ENCODE measurements at places on chromosomes 6 and 20.

DNA sequence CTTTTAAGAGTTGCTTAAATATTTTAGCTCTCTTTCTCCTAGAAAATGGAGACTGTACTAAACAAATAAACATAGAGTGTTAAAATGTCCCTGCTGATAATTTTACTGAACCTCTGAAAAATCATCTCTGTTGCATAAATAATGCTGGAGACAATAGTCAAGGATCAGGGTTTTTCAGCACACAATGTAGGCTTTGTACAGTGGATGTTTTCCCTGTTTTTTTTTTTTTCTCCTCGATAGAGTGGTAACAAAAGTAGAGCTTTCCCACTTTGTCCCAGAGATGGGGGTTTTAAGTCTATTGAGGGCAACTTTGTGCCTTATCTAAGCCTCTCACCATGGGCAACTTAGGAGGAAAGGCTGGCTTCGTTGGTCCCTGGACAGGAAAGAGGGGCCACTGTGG is 222.6 kb upstream of the HDDC2 start:
- DNase-seq = no peak

DNA sequence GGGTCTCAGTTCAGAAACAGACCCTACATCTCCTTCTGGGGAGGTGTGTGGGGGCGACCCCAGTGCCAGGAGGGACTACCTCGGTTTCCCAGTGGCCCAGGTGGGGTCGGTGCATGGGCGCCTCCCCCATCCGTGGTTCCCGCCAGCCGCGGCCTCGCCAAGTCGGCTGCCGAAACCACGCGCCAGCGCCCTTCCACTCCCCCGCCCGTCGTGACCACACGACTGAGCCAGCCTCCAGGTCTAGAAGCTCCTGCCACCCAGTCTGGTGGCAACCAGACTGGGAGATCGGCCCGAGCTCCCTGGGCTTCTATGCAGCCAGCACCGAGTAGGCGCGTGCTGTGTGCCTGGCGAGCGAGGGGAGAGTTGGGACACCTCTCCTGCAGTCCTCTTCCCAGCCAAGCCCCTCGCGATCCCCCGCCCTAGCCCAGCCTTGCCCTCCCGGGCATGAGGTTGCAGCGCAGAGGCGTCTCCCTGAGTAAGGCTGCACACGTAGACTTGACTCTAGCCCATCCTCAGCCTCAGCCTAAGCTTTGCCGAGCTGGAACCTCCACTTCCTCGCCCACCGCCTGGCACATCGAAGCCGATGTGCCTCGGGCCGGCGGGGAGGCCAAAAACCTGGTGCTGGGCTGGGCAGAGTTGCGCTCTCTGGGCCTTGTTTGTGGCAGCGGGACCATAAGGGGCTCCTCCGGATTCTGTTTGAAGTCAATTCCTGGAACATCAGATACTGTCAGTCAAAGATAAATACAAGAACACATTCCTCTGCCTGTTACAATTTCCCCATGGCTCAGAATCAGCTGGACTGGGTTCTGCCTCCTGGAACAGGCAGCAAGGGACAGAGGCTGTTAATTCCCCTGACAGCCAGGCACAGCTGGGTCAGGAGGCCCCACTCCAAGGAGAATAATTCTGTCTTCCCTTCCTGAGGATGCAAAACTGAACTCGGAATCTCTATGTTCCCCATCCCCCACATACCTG is 1.5 kb upstream of the CPNE5 start:
- no peak for DNase-seq

DNA sequence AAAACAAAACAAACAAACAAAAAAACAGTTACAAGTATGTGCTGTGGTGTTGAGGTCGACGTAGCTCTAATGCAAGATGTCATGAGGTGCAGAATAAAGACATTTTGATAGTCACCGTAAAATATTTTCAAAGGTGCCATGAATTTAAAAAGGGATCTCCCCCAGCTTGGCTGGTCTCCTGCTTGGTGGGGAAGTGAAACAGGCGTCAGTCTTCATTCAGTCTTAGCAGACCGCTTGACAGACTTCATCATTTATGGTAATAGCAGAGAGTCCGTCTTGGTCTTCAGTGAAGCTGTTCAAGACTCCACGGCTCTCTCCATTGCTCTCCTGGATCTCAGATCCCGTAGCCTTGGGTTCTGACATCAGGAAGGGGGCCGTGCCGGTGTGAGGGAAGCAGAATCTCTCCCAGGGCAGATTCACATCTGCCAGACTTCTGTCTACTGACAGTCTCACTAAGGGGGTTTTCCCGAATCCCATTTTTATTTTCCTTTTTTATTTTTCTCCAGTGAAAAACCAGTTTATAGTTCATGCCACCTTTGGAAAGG is 1.6 kb downstream of the SLC24A3 start:
- DNase-seq = no peak

- no peak for DNase-seq
Measured at GRCh38 chr20:16054985-16055384, 518.3 kb downstream of the KIF16B start.

DNA sequence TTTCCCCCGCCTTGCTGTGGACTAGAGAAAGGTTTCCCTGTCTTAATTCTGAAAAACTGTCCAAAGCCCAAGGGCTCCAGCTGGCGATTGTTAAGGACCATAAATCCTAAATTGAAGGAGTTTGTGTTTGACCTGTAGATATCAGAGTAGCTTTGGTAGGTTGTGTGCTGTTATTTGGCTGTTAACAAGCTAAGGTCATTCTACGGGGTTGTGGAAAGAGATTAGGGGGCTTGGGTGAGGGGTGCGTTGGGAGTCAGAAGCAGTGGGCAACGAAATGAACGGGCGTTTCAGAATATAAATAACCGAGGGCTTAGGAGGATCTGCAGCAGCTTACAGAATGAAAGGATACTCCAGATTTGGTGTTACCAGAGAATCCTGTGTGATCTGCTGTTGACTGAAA is 32.6 kb upstream of the BTN3A2 start:
- no peak for DNase-seq
